ENCODE measurements at places on chromosomes 5 and 9.

DNA sequence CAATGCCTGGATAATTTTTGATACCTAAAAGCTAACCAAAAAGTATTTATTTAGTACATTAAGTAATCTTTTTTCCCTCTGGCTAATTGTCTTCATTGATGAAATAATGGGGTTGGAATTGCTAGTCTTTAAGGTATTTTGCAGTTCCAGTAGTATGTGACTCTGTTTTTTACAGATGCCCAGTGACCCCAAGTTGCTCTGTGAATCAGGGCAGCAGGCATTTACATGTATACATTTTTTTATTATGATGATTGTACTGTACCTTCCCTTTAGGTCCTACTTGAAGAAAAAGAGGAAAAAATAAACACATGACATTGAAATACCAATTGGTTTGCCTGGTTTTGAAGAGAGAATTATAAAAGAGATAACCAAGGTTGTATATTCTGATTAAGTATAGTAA lies 385.5 kb downstream of the ADGRV1 start:
- no peak for DNase-seq

DNA sequence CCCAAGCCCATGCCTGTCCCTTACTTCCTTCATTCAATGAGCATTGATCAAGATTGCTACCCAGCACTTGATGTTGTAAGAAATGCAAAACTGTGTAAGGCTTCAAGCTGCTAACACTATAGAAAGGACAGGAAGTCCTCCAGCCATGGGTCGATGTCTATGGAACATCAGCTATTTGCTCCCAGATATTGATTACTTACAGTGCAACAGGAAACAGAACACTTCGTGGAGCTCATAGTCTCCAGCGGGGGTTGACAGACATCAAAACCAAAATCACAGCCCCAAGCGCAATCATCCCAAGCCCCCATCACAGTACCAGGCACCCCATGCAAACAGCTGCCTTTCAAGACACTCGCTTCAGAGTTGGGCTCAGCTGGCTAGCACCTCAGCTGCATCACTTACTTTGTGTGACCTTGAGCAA lies 26.8 kb upstream of the DUSP1 start:
- no peak for DNase-seq

DNA sequence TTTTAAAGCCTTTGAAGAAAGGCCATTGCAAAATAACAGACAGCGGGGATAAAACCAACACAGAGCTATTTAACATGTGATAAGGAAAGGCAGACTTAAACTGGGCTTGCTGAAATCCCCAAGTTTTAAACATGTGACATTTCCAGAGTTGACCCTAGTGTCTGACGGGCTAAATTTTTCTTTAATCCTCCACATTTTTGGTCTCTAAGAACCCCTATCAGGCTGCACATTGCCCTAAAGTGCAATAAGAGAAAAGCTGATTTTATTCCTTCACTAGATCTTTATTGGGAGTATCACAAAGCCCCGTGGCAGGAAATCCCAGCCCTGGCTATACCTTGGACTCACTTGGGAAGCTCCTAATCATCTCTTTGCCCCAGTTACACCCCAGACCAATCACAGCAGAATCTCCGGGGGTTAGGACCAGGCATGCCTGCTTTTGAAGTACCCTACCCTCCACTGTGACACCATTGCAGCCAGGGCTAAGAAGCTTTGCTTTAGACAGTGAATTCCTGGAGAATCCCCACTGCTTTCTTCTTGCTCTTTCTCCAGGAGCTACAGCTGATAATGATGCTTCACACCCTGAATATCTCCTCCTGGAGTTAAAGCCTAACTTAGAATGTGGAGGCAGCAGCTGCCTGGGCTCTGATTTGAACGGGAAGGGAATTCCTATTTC lies 20.1 kb upstream of the COL15A1 start:
- no peak for DNase-seq

DNA sequence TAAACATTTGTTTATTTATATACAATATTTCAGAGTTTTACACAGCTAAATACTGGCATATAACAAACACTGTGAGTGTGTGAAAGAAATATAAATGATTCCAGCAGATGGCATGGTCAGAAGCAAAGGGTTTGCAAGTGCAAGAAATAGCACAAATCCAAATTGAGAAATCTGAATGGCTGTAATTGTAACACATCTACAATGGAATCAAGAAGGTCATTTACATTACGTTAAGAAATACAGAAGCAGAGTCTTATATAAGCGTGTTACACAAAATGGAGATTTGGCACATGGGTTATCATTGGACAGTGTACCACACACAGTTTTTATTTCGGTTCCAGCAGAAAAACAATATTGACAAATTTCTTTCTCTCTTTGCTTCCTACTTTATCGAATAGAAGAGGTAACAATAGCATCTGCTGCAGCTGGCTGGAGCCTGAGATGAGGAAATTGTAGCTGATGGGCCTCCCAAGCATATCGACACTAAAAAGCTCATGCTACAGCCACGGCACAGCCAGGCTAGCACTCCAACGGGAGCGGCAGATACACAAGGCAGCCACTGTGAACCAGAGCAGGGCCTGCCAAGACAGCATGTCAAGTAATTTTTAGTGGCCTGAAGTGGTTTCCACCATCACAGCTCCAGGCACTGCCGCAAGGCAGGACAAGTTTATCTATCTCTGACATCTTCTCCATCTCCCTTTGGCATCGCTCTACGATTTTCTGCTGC lies 564.6 kb upstream of the DMAC1 start:
- DNase-seq: no peak

GRCh38 chr9:9045072-9045471 lies 1245.5 kb upstream of the DMAC1 start:
- no peak for DNase-seq

DNA sequence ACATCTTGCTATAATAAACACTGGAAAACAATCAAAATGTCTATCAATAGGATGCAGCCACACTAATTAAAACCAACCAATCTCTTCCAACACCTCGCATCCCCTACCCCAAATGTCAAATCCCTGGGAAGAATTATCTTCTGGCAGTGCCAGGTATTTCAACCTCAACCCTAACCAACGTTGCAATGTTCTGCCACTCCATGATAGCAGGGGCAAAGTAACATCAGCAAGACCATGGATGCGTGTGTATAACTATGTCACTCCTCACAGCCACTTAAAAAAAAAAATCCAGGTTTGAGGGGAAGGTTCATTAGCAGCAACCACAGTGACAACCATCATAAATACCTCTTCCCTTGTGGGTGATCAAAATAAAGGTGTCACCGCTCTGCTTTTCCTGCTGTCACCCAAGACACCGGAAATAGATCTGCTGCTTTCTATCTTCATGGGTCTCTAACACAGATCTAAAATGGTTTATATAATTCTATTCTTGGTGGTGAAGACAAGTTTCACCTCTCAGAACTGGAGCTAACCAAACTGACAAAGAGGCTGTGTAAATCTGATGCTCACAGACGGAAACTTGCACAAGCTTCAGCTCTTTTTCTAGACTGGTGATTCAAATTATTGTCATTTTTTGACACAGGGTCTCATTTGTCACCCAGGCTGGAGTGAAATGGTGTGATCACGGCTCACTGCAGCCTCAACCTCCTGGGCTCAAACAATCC lies 9.9 kb downstream of the HSPA9 start:
- DNase-seq: no peak

DNA sequence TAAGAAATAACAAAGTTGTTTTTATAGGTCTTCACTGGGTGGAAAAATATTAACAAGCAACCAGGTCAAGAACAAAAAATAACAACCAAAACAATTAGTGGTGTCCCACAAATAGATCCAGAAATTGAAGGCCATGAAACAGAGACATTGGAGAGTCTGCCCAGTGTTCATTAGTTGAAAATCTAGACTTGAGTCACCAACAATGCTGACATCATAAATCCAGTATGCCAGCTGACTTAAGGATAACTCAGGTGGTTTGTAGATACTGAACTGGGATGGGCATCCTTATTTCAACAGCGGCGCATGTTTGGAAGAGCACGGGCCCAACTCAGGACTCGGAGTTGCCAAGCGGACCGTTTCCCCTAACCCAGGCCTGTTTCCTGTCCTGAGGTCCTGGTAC lies 80.7 kb upstream of the TNFAIP8 start:
- no peak for DNase-seq

DNA sequence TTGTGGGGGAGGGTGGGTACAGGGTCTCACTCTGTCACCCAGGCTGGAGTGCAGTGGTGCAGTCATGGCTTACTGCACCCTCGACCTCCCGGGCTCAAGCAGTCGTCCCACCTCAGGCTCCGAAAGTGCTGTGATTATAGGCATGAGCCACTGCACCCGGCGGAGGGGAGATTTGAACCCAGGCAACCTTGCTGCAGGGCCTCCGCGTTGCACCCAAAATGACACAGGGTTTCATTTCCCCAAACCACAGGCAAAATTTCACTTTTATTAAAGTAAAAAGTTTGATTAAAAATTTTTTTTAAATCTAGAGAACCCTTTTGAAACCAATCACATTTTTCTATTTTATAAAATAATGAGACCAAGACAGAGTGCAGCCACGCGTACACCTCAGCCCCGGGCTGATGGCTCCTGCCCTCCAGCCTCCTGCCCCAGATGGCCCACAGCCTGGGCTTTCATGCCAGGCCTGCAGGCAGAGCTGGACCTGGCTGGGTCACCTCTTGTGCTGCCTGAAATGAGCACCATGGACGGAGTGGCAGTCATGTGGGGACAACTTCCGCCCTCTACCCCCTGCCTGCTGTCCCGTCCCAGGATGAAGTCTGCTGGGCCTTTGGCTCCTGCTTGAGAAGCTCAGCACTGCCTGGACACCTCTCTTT lies 30.5 kb downstream of the USP20 start:
- no peak for DNase-seq

- DNase-seq: no peak
These were observed 164.3 kb upstream of the OTULINL start for GRCh38 chr5:14417276-14417730.

- no peak for DNase-seq
These were observed 170.9 kb upstream of the WWC1 start for GRCh38 chr5:168120401-168121137.
